ENCODE measurements at places on chromosomes 1 and 21. TPM values are rescaled to one million over a fixed set of nuclear protein-coding genes. Genes with fewer than 3 reads are reported as not detected.

DNA sequence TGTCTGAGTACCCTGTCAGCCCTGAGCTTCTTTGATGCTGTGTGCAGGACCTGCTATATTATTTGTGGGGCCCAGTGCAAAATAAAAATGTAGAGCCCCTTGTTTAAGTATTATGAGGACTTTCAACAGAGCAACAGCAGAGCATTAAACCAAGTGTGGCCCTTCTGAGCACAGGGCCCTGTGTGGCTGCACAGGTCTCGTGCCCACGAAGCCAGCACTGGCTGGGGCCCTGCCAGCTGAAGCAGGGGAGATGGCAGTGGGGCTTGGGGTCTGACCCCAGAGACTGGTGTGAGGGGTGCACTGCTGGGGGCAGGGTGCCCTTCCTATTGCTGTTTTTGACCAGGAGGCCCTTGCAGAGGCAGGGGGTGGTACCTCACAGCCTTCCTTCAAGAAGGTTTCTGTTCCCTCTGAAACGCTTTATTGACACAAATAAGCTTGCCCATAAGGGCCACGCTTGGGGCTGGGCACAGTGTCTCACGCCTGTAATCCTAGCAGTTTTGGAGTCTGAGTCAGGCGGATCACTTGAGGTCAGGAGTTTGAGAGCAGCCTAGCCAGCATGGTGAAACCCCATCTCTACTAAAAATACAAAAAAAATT lies 2.2 kb upstream of the SEMA4A start:
- no peak for DNase-seq

- DNase-seq, result peak; percentile 4
These were observed at the start of gene HMCN1 for GRCh38 chr1:185733818-185734735. Gene HMCN1, plus strand, starts transcription at chr1:185734391. Its CDS starts 389 bp downstream, at chr1:185734780.

GRCh38 chr1:28582248-28582615 lies 9.8 kb upstream of the RAB42 start:
- DNase-seq, result no peak

DNA sequence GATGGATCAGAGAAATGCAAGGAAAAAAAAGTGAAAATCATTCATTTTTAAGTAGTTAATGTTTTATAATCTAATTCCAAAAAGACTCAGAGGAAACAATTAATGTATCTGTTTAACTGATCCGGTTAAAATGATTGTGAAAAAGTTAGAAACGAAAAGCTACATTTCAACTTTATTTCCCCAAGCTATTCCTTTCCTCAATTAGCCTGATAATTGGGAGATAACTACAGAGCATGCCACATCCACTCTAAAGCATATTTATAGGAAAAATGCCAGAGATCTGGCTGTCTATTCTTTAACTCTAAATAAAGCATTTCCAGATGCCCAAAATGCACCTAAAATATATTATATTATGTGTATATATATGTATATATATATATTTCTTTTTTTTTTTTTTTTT lies 35.9 kb upstream of the XPR1 start:
- no peak for DNase-seq

GRCh38 chr1:78645723-78646122 lies 3.9 kb upstream of the IFI44 start:
- DNase-seq, result no peak

DNA sequence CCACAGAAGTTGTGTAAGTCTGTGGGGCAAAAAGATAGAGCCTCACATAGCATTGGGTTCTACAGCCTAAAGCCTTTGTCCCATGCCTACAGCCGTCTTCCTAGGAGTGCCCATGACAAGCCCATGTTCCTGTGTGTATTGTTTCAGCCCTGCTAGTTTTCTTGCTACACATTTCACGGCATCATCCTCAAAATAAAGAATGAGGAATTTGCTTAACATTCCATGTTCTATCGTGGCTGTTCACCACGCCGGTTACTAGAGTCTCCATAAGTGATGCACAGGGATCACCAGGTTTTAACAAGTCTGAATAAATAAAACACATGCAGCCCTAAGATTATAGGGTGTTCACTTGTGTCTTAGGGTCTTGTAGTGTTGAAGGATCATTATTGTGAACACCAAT lies 87.4 kb upstream of the NGF start:
- DNase-seq, result no peak

Gene NPPB
- total RNA-seq, result not detected

Gene CA6
- 13.7 TPM for total RNA-seq

GRCh38 chr21:29334717-29335428 lies 36.2 kb downstream of the BACH1 start:
- no peak for DNase-seq

DNA sequence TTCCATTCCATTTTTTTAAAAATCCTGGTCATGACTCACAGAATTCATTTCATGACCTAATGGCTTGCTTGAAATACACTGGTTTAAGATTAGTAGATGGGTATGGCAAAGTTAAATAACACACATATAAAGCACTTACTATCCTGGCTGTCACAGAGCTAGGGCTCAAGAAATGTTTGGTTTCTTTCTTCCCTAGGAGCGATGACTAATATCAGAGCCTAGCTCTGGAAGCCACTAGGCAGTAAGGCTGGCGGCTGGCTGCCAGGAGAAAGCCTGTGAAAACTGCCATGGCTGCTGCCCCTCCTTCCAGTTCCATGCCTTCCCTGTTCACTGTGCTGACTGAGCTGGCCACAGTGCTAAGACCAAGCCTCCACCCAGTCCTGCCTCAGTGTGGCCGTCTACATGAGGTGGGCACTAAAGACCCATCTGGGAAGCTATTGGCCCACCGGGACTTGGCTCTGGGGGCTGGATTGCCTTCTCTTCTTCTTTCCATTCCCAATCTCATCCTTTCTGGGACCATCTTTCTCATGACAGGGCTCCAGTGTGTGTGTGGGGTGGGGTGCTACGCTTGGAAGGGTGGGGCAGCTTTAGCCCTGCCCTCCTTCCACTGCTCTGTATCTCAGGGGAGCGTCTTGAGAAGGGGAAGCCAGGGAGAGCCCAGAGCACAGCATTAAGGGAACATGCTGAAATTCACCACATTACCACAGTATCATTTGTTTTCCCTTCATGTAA lies 10.8 kb upstream of the ASCL5 start:
- DNase-seq, result no peak

GRCh38 chr1:18913065-18913835 lies 10.9 kb upstream of the ALDH4A1 start:
- peak; percentile 73 for DNase-seq

Gene HSD3B2
- total RNA-seq, result not detected

DNA sequence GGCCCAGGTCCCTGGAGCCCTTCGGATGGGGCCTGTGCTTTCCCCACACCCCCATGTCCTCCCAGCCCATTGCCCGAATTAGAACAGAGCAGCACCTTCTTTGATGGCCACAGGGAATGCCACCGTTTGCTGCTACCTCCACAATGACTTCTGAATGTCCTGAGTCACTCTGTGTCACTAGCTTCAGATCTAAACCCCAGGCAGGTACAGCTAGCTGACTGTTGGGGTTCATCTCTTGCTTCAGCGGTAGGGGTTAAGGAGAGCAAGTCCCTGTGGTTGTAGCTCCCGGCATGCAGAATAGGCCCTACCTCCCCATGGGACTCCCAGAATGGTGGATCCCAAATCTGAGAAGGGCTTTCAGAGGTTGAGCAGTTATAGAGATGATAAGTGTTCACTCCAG lies 291.1 kb upstream of the POU3F1 start:
- no peak for DNase-seq

DNA sequence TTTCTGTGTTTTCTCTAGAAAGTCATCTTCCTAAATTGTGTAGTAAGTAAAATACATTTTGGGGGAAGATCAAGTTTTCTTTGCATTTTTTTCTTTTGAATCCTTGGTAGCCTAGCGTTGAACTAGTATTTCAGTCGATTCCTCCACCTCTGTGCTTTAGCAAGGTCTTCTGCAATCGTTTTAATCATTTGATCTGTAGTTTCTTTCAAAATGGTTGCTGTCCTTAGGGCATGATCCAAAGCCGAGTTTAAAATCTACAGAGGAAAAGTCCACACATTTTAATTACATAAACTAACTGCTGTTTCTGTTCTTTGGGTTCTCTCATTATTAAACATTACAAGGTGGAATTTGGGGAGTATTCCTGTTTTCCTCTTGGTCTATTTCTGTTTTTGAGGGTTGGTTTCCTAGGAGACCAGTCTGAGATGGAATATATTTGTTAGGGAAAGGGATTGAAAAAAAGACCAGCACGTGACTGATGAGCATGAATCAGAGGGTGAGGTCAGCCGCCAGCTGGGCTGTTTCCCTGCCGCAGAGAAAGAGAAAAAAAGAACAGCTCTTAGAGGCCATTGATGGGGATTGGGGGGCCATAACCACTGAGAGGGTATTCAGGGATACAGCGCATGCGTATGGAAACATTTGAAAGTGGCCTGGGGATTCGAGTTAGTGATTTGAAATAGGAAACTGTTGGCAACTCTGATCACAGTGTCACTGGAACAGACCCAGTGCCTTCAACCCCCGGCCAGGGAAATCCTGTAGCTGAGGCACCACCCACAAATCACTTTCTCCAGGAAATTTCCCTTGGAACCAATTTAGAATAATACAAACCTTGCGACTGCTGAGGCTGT lies 40.6 kb downstream of the AKNAD1 start:
- DNase-seq, result no peak

DNA sequence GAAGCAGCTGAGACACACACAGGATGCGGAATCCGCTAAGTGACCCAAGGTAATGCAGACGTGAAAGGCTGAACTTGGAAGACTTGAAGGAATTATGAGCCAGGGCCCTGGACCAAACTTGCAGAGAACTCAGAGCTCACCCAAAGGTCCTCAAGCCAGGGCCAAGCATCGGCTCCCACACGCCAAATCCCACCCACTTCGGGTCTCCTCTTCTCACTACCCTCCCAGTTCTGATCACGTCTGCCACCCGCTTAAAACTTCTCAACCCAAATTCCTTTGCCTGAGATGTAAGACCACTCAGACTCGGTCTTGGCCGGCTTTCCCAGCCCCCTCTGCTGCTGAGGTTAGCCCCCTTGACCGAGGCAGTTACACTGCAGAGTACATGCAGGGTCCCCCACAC lies 130.1 kb downstream of the PSMG1 start:
- no peak for DNase-seq

- DNase-seq, result peak; percentile 10
These were observed 995 bp upstream of the KIF26B start for GRCh38 chr1:245153552-245154428.

GRCh38 chr1:26857473-26858060 lies 5.4 kb upstream of the SFN start:
- no peak for DNase-seq

DNA sequence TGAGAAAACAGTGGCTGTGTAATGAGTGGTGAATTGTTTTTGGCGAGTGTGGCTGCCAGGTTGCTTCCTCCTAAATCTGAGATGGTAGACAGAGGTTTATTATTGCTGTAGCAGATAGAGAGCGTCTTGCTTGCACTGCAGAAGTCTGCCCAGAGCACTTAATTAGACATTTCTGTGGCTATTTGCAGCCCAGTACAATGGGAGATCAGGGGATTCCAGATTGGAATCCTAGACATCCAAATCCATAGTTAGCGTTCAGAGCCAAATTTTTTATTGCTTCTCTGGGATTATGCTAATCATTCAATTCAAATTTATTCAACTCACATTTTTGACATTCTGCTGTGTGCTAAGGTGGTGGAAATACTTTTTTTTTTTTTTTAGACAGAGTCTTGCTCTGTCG lies 30.0 kb downstream of the KIF26B start:
- no peak for DNase-seq

- no peak for DNase-seq
These were observed 840.9 kb downstream of the LTN1 start for GRCh38 chr21:28151758-28152157.
